ENCODE measurements at places on chromosomes 12 and 14.

- no peak for DNase-seq
Measured at GRCh38 chr14:61911574-61911973, 149.4 kb downstream of the SNAPC1 start.

GRCh38 chr12:101686176-101686575 is 11.3 kb upstream of the CHPT1 start:
- DNase-seq, result no peak

DNA sequence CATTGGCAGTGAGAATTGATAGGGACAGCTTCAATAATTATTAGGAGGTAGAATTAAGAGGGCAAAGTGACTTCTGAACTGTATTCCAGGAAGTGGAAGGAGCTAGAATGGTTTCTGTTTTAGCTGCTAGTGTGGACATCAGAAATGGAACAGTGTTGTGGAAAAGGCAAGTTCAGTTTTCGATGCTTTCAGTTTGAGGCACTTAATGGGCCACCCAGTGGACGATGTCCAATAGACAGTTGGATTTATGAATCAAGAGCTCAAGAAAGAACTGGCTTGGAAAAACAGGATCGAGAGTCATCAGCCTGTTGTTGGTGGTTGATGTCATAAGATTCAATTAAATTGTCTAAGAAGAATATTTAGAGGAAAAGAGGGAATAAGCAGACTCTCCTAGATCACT is 136.3 kb downstream of the DYRK2 start:
- no peak for DNase-seq

GRCh38 chr12:66661357-66661756 is 17.5 kb downstream of the GRIP1 start:
- DNase-seq, result no peak

GRCh38 chr12:99901181-99901580 is 83.6 kb downstream of the ANKS1B start:
- DNase-seq, result no peak
